ENCODE measurements at places on chromosomes 16 and 17. TPM values are rescaled to one million over a fixed set of nuclear protein-coding genes. Genes with fewer than 3 reads are reported as not detected.

The RNF222 gene
- not detected for total RNA-seq

The IRX3 gene
- 5.6 TPM for total RNA-seq

The MT4 gene
- not detected for total RNA-seq

The KREMEN2 gene
- not detected for total RNA-seq

The TMED6 gene
- total RNA-seq, result not detected

The CIITA gene
- 12.2 TPM for total RNA-seq

The CCDC40 gene
- total RNA-seq, result 5.8 TPM

The RPRML gene
- 0.32 TPM for total RNA-seq

The AMFR gene
- 59.1 TPM for total RNA-seq

The C16orf46 gene
- total RNA-seq, result 0.69 TPM

The C16orf92 gene
- total RNA-seq, result not detected

The PROCA1 gene
- 0.89 TPM for total RNA-seq

The VTN gene
- total RNA-seq, result 38.1 TPM

The FLOT2 gene
- total RNA-seq, result 108 TPM

The ORAI3 gene
- total RNA-seq, result 10.8 TPM

- peak; percentile 38 for DNase-seq
Observed at GRCh38 chr17:11241611-11242226, 706 bp downstream of the SHISA6 start.

- DNase-seq, result peak; percentile 34
Observed at GRCh38 chr17:29573558-29573869, 5.0 kb downstream of the TP53I13 start.

DNA sequence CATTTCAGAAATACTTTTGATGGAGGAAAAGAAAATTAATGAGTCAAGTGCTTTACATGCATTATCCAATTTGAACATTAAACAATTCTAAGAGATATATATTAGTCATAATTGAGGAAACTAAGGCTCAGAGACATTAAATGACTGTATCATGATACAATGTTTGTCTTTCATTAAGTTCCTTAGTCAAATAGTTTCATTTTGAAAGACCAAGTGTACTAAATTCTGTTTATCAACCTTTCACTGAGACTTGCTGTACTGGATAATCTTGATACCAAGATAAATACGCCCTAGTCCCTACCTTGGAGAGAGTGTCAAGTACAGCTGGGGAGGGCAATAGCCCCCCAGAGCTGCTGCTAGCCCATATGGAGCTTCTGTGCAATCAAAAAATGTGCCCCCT is 24.2 kb downstream of the TOM1L2 start:
- DNase-seq, result no peak

DNA sequence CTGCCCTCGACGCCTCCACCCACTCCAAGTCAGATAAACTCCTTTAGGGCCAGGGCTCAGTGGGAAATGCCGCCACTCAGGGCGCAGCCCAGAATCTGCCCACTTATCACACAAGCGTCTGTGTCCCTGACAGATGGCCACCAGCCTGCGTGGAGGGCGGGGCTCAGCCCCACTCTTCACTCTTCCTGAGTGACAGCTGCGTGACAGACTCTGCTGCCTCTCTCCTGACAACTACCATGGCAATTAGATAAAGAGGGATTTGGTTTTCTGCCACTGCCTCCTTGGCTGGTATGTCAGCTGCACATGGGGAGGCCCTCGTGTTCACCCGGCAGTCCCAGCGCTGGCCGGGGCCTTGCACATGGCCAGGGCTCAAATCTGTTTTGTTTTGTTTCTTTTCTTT is 96.2 kb downstream of the RTN4RL1 start:
- peak; percentile 84 for DNase-seq

GRCh38 chr17:65498816-65499215 is 62.6 kb downstream of the AXIN2 start:
- DNase-seq, result no peak

DNA sequence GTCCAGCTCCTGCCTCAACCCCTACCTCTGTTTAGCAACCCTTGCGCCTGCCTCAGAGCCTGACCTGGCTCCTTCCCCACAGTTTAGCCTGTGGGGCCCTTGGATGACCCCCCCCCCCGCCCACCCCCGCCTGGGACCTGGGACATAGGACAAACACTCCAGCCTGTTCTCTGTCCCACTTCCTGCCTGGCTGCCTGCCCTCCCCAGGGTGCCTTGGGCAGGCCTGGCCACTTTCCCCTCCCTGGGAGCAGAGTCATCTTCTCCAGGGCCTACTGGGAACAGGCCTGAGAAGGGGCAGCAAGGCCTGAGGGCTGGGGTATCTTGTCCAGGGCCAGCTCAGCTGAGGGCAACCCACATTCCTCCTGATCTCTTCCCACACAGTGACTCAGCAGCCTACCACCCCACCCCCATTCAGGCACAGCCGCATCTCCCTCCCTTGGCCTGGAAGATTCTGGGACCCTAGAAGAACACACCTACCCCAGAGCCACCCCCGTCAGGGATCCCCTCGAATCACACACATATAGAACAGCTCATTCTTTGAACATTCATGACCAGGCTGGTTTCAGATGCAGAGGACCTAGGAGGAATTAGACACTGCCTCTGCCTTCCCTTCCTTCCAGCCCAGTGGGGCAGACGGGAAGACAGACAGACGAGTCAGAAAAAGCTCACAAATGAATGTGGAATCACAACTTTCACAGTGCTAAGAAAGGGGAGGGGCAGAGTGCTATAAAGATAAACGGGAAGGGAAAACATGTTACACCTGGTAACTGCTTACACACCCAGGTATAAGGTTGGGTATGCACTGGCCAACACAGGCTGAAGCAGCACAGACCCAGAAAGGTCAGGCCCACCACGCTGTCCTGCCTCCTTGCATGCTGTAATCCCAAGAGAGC is 6.0 kb downstream of the FHOD1 start:
- DNase-seq, result peak; percentile 84

DNA sequence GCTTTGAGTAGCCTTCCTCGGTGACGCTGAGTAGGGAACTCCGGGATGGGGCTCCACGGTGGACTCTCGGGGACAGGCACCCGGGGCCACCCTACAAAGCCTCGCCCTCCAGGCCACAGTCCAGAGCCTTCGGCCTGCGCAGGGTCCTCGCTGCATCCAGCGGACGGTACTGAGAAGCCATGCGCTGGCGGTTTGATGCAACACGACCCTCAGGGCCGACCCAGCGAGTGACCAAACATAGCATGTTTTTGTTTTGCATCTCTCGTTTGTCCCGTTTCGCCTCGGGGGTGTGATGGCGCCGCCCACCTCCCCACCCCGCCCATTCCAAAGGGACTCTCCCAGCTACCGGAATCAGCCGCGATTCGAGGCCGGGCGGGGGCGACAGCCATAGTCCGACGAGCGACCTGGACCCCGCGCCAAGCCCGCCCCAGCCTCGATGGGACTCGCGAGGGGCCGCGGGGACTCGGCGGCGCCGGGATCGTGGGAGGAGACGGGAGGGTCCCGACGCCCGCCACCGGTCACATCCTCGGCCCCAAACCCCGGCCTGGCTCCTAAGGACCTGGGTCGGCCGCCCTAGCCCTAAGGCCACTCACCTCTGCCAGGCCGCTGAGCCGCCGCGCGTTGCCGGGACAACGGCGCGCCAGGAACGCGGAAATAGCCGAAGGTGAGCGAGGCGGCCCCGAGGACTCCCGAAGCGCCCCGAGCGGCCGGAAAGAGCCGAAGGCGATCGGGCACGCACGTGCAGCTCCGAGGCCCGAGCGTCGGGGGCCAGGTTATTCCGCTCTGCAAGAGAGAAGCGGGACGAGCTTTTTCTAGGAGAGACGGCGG is 1.6 kb downstream of the IFT140 start:
- DNase-seq, result peak; percentile 94

DNA sequence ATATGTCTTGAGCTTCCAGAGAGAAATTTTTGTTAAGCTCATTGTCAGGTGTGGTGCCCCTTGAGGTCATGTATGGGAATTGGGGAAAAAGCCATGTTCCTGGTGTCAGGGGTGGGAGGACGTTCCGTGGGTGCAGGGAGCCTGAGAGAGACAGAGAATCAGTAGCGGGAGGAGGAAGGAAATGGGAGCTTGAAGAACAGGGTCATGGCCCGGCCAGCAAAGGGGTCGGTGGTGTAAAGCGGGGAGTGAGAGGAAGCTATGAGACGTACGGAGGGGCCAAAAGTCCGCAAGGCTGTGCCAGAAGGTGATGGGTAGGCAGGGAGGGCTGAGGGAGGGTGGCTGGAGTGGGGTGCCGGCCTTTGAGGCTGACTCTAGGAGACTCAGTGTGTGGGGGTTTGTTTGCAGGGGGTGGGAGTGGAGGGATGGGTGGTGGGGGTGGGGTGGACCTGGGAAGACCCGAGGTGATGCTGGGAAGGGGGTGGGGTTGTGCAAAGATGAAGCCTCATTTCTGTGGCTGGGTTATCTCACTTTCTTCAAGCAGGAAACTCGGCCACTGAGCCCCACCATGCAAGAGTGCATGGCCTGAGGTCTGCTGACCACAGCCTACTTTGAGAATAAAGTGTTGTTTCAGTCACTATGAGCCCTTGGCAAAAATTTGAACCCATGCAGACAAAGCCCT is 63.6 kb downstream of the PLCG2 start:
- DNase-seq, result no peak

GRCh38 chr16:85996843-85997242 is 97.9 kb downstream of the IRF8 start:
- DNase-seq, result no peak

- peak; percentile 47 for DNase-seq
Observed at GRCh38 chr17:59366773-59367656, 35.6 kb downstream of the YPEL2 start.

- no peak for DNase-seq
Observed at GRCh38 chr17:82587234-82588086, 60.8 kb downstream of the WDR45B start.

GRCh38 chr16:73183611-73184092 is 135.7 kb upstream of the ZFHX3 start:
- DNase-seq, result peak; percentile 44

- no peak for DNase-seq
Observed at GRCh38 chr17:32452281-32452680, 8.0 kb downstream of the PSMD11 start.

DNA sequence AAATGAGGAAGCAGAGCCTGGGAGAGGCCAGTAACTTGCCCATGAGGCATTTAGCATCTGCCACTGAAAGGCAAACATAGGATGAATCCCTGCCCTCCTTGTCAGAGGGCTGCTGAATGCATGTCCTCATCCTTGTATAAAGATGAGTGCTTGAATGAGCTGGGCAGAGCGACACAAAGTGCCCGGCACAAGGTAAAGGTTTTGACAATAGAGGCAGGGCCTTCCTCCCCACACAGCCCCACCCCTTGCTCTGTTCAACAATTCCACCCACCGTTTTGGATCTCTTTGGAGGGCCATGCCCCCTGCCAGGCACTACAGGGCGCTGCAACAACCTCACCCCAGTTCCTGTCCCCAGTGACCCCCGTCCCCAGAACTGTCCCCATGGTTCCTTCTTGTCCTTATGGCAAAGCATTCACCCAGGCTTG is 1.4 kb upstream of the KRT19 start:
- no peak for DNase-seq

DNA sequence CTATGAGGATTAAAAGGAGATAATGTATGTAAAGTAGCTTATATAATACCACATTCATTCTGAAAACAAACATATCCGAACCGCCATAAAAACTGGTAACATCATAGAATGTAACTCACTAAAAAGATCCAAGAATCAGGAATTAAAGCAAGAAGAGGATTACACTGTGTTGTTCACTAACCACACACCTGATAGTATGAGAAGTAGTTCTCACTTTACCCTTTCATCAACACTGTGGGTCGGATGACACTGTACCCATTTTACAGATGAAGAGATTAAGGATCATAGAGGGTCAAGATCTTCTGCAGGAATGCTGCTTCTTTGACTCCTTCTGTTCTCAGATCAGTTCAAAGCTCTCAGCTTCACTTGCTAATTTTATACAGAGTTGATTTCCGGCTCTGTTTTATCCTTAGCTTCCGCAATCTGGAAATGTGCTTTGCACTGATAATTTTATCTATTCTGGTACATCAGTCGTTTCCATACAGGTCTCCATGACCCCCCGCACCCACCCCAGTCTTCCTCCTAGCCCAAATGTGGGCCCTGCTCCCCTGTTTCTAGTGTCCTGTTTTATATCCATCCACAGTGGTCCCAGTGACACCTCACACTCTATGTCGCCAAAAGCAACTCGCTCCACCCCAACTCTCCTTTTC is 288.6 kb upstream of the CCL2 start:
- no peak for DNase-seq

All from left ventricle myocardium superior (tissue), 1 donor.